CD8-positive, alpha-beta T cell (primary cell): ENCODE measurements at places on chromosomes 2 and 18.
A peak's percentile ranks its signal among the peaks of the same experiment; 100 is the strongest.

GRCh38 chr2:112646102-112646719 lies 472 bp downstream of the SLC20A1 start:
- DNase-seq: no peak

GRCh38 chr2:72940786-72941185 lies 23.5 kb downstream of the EMX1 start:
- no peak for DNase-seq

GRCh38 chr18:49976795-49977560 lies 163.6 kb upstream of the ACAA2 start:
- no peak for DNase-seq

GRCh38 chr2:126990200-126990599 lies 91.5 kb downstream of the TEX51 start:
- no peak for DNase-seq

GRCh38 chr2:217248312-217248935 lies 388.6 kb upstream of the TNP1 start:
- DNase-seq: no peak

GRCh38 chr2:161556440-161556839 lies 67.8 kb upstream of the SLC4A10 start:
- no peak for DNase-seq

- no peak for DNase-seq
These were observed 86.8 kb downstream of the ERBB4 start for GRCh38 chr2:212451786-212452231.

DNA sequence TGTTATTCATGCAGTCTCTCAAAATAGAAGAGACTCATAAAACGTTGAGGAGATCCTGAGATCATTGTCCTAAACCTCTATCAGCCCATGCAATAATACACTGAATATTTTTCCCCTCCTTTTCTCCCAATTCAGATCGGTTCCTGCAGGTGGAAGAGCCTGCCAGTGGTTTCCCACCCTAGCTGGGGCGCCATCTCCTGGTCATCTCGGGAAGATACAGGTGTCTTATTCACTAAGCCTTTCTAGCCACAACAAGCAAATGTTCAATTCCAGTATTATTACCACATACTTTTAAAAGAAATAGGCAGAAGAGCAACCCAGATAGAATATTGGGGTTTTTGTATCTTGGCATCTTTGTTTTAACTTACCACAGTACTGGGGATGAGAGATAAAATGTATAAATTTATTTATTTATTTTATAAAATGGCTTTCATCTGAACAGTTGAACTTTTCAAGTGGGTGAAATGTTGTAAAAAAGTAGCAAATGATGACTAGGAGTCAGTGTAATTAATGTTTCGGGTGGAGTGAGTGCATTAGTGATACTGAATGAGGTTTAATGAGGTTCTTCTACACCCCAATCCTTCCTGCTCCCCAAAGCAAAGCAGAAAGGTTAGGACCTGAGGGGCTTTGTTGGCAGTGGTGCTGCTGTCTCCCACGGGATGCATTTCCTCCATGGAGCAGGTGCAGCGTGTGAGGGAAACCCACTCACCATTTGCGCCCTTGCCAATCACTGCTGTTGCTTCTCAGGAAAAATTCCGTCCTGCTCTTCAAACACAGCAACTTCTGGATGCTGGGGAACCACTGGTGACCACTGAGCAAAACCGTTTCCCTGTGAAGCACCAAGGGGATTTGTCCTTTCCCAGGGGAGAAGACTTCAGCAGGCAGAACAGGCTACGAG lies 147.1 kb upstream of the FHL2 start:
- peak; percentile 68 for DNase-seq

DNA sequence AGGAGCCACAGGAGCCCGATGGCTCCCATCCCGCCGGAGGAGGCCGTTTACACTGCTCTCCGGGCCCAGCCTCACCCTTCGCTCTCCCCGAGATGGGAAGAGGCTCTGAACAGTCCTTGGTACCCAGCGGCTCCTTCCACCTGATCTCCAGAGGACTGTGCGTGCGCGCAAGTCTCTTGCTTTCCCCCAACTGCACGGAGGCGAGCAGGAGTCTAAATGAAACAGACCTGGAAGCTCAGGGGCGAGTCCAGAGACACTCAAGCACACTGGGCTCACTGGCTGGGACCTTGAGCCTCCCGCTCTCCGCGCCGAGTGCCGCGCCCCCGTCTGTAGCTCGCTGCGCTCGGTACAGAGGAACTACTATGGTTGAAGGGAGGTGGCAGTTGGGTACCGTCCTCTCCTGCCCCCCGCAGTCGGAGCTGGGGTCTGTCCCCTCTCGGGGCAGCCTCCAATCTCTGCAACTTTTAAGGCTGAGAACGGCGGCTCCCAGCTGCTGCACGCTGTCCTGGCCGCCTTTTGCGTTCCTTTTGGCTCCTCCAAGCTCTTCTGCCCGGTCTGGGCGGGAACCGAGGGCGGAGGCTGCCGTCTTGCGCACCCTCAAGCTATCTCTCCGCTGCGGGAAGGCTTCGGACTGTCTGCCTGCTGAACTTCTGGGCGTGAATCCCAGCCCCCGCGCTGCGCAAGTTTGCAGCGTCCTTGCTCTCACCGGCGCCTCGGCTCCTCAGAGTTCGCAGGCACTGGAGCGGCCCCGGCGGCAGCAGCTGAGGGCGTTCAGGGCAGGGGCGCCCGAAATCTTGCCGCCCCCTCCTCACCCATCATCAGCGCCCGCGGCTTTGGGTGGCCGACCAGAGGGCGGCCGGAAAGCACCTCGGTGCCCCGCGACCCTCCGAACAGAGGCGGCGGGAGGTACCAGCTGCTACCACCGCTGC lies 491 bp downstream of the ALK start:
- no peak for DNase-seq

- DNase-seq: no peak
These were observed 125.7 kb upstream of the PXDN start for GRCh38 chr2:1869987-1870386.

- no peak for DNase-seq
These were observed 38.3 kb downstream of the NIFK start for GRCh38 chr2:121698318-121698930.

GRCh38 chr18:40631319-40631718 lies 1323.7 kb upstream of the PIK3C3 start:
- no peak for DNase-seq

- DNase-seq: no peak
These were observed 11.6 kb downstream of the RAB12 start for GRCh38 chr18:8620845-8621244.

GRCh38 chr2:219350710-219351221 lies 18.2 kb upstream of the RESP18 start:
- DNase-seq: no peak

- no peak for DNase-seq
These were observed at the start of gene SIX3 for GRCh38 chr2:44941551-44942234. Gene SIX3 (plus strand): TSS chr2:44941702. CDS start chr2:44942105, 403 bp downstream.

DNA sequence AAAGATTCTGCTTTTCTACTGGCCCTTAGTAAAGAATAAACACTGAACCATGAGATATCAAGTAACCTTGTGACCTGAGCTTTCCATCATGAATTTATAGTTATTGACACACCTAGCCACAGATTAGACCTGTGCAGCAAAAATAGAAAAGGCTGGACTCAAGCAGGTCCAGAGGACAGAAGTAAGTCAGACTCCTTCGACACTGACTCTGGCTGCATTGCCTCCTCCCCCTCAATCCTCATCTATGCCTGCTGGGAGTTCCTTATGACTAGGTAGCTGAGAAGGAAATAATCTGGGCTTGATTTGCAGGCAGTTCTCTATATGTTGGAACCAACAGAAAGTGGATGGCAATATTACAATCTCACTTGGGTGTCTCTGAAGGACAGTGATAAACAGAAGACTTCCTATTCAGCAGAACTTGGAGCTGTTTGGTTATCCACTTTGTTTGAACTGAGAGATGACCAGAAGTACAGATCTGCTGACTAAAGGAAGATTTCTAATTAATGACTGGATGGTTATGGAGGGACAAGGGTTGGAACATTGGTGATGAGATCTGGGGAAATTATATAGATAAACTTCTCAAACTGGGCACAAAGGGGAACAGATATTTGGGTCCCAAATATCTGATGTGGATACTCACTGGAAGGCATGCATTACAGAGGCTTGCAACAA lies 39.4 kb downstream of the ARID5A start:
- no peak for DNase-seq

GRCh38 chr18:37922162-37922561 lies 356.6 kb upstream of the CELF4 start:
- no peak for DNase-seq

- DNase-seq: no peak
These were observed 36.6 kb downstream of the CASP10 start for GRCh38 chr2:201219328-201220096.

DNA sequence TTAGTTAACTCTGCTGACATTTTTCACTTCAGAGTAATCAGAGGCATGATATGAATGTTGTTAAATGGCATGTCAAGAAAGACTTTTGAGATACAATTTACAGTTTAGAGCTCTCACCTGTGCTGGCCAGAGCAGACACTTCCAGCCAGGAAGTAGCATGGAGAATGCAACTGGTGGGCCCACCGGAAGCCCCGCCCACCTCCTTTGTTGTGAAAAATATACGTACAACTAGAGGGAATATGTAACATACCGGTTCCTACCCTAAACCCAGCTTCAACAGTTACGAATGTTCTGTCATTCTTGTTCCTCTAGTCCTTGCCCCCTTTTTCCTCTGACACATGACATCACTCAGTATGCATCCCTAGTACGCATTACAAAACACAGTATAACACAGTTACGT lies 70.2 kb upstream of the ITM2C start:
- no peak for DNase-seq

DNA sequence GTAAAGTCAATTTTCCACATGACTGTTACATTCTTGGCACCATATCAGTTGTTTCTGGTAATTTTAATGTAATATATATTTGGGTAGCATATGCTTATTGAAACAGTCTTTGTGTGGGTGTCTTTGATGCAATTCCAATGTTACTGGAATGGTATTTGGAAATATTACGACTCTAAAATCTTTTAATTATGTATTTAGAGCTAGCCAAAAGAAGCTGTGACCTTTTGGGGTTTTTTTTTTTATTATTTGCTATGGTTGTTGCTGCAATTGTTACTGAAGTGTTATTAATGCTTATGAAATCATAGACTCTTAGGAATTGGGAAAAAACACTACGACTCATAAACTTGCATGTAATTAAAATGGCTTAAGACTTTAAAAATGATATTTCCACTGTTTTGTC lies 95.9 kb downstream of the AOX1 start:
- no peak for DNase-seq
